ENCODE measurements at places on chromosomes 6 and 20. TPM values are rescaled to one million over a fixed set of nuclear protein-coding genes. Genes with fewer than 3 reads are reported as not detected.

BCAS1 gene
- not detected for total RNA-seq

HCK gene
- not detected for total RNA-seq

TSBP1 gene
- not detected for total RNA-seq

TDP2 gene
- 113 TPM for total RNA-seq

PHACTR1 gene
- total RNA-seq: not detected

GATA5 gene
- 0.26 TPM for total RNA-seq

RIPPLY2 gene
- not detected for total RNA-seq

Data from NCI-H460 (cell line).